ENCODE measurements at places on chromosomes 5 and 9.

DNA sequence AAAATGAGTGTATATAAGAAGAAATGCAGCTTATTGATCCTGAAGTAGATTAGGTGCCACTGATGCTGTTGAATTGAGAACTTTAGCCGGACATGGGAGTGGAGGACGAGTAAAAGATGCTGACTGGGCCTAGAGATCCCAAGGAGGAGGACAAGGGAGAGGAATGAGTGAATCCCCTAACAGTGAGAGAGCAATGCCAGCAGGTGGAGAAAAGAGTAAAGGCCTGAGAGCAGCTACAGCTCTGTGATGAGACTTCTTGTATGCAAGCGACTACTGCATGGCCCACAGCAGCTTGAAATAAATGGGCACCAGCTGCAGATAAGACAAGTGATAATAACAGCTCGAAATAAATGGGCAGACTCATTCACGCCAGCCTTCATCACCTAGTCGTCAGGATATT, 44.5 kb upstream of the JMY start:
- no peak for DNase-seq

GRCh38 chr5:31811210-31811609, 172.3 kb downstream of the PDZD2 start:
- DNase-seq, result no peak

- no peak for DNase-seq
Measured at GRCh38 chr5:68754536-68754935, 339.3 kb upstream of the SLC30A5 start.

- DNase-seq, result no peak
Measured at GRCh38 chr9:642014-642413, 199.5 kb upstream of the DMRT1 start.

DNA sequence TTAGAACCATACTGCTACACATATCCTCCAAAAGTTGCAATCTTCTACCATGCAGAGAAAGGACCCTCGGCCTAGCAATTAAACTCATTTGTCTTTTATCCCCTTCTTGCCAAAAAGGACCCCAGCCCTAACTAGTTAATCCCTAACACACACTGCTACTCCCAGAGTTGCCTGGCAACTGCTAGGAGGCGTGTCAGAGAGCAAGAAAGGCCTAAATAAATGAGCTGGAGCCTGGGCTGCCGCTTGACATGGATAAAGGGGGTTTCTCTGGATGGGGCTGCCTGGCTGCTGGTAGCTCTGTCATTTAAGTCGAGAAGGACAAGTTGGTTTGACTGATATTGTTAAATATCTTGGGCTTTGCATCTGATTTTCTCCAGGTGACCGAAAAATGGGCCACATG, 194.8 kb downstream of the CRB2 start:
- no peak for DNase-seq

DNA sequence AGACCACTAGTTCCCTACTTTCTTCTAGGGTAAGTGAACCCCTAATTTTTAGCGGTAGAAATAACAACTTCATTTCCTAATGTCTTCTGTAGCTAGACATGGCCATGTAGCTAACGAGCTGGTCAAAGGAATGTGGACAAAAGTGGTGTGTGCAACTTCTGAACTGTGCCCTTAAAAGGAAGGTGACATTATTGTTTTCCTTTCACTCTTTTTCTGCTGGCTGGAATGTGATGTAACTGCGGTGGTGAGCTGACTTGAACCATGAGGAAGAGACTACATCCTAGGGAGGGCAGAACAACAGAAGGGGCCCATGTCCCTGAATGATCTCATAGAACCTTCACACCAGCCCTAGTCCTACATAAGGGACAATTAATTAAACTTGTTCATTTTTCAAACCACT, 1.3 kb upstream of the SNX2 start:
- DNase-seq, result no peak
